ENCODE measurements at places on chromosomes 11 and 22.

DNA sequence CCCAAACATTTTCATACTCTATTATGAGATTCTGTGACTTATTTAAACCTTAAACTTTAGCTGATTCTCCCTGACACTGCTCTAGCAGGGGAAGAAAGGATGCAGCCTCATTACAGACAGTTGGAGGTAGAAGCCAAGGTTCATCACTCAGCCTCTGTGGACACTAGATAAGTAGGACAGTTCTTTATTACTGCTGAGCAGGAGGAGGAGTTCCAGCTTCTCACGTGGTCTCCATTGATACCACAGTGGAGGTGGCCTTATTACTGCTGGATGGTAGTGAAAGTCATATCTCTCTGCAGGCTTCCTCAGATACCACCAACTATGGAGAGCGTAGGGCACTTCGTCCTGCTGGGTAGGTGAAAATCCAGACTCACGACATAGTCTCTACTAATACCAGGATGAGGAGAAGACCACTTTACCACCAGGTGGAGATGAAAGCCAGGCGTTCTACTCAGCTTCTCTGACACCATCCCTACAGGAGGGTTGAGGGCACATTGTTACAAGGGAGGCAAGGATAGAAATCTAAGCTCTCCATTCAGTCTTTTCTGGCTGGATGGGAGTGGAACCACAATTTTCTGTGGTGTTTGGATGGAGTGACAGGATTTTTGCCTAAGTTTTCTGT lies 13.1 kb upstream of the ANGPTL5 start:
- DNase-seq: no peak

- DNase-seq: no peak
Measured at GRCh38 chr11:28058333-28058732, 49.6 kb downstream of the KIF18A start.

GRCh38 chr11:103624708-103625623 lies 411.5 kb upstream of the DDI1 start:
- peak; percentile 25 for DNase-seq

DNA sequence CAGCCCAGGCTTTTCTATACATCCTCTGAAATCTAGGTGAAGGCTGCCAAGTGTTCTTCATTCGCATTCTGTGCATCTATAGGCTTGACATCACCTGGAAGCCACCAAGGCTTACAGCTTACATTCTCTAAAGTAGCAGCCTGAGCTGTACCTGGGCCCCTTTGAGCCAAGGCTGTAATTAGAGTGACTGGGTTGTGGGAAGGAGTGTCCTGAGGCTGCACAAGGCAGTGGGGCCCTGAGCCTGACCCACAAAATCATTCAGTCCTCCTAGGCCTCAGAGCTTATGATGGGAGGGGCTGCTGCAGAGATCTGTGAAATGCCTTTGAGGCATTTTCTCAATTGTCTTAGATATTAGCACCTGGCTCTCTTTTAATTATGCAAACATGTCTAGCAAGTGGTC lies 33.0 kb upstream of the RDX start:
- no peak for DNase-seq

- peak; percentile 85 for DNase-seq
Measured at GRCh38 chr11:45803971-45804760, 783 bp upstream of the SLC35C1 start.

DNA sequence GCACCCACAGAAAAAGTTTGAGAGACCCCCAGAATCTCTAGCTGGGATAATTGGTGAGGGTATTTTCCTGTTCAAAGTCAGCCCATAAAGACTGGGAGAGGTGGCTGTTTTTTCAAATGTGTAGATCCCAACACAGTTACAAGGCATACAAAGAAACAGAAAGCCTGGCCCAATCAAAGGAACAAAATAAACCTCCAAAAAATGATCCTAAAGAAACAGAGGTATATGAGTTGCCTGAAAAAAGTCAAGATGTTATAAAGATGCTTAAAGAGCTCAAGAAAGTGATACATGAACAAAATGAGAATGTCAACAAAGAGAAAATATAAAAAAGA lies 40.2 kb upstream of the MMP12 start:
- no peak for DNase-seq

DNA sequence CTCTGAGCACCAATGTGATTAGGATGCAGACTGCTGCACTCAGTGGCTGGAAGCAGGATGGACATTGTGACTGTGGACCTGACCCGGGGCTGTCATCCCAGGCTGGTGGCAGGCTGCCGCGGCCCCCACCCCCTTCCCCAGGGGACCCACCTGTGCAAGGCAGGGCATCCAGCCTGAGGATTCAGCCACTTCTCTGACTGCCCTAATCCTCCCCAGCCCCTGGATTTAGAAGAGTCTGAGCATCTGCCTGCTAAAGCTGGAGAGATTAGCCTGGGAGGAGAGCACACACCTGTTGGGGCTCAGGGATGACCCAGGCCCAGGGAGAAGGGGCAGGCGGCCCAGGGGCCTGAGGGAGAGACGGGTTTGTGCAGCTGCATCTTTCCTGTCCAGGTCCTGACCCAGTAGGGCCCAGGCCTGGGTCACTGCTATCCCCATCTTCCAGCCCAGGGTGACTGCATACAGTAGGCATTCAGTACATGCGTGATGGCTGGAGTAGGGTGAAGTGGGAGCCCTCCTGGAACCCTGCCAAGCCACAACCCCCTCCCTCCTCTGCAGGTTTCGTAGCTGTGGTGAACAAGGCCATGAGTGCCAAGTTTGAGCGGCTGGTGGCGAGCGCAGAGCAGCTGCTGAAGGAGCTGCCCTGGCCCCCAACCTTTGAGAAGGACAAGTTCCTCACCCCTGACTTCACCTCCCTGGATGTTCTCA lies 12.1 kb downstream of the DPP3 start:
- DNase-seq: no peak

DNA sequence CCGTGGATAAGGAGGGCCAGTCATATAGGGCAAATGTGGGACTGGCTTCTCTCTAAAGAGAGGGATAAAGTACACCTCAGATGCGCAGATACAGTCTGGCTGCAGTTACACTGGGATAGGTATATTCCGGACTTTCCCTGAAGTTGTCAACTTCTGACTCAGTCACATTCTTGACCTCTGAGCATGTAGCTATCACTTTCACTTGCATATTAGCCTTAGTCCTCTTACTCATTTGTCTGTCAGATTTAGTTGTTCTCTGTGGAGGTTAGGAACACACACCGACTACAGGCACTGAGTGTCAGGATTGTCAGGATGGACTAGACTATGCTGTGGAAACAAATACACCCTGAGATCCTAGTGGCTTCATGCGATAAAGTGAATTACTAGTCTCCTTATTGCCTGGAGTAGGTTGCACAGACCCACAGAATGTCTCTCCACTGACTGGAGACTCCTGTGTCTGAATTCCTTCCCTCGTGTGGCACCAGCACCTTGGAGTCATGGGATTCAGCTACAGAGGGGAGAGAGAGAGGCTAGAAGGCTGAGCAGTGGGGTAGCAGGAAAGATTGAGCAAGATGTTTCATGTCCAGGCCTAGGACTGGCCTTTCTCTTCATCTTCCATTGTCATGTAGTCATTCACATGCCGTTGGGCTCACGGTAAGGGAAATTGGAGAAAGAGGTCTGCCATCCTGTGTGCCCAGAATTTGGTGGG lies 654.3 kb downstream of the NTM start:
- DNase-seq: no peak

GRCh38 chr22:49352361-49353169 lies 475.1 kb downstream of the BRD1 start:
- no peak for DNase-seq

All from PC-9 (cell line).